Epithelial cell of proximal tubule (primary cell): ENCODE measurements at places on chromosomes 2 and 18.

DNA sequence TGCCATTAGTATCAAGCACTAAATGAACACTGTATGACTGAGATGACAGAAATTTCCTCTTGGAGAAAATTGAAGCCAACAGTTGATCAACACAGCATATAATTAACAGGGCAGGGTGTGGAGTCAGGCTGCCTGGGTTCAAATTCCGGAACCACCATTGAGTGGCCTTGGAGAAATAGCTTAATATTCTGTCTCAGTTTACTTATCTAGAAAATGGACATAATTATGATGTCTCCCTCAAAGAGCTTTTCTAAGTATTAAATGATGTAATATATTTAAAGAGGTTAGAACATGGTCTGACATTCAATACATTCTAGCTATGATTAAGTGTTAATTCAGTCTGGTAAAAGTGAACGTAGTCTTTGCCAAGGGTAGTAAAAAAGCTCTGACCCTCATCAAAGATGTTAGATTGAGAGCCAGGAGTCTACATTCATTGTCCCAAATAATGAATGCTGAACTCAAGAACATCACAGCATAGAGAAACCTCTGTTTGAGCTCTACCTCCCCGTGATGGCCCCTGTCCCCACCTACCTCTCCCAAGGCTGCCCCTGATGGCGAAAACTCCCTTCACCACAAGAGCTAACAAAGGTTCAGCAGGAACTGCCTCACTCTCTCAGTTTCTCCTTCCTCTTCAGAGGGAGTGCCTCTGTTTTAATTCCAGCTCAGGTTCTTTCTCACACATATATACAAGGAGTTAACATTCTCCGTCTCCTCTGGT, 2.7 kb upstream of the VWA3B start:
- DNase-seq = no peak

DNA sequence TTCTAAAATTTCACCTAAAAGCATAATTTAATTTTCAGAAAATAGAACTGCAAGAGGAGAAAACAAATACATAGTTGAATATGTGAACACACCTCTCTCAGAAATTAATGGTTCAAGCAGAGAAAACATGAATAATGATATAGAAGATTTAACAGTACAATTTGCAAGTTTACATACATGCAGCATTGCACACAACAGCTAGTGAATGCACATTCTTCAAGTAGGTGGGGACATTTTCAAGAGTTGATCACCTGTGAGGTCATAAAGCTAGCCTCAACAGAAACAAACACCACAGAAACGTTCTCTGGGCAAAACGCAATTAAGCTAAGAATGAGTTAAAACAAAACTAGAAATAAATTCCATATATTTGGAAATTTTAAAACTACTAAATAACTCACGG, 38.1 kb downstream of the TMEM200C start:
- DNase-seq = no peak

DNA sequence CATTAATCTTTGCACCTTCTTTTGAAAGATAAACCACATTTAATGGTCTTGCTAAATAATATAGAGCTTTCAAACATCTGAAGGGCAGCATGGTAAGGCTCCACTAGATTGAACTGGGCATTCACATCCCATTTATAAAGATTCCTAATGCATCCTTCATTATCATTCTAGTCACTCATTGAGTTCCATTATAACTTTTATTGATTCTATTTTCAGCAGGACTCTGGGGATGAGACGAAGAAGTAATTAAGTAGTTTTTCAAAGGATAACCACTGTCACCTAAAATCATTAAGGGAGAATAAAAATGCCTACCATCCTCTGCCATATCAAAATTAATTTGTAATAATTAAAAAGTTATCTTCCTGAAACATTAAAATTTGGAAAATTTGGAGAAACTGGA, 60.2 kb upstream of the CTNNA2 start:
- DNase-seq = no peak

GRCh38 chr2:3645745-3646389, 12.1 kb upstream of the ALLC start:
- no peak for DNase-seq

DNA sequence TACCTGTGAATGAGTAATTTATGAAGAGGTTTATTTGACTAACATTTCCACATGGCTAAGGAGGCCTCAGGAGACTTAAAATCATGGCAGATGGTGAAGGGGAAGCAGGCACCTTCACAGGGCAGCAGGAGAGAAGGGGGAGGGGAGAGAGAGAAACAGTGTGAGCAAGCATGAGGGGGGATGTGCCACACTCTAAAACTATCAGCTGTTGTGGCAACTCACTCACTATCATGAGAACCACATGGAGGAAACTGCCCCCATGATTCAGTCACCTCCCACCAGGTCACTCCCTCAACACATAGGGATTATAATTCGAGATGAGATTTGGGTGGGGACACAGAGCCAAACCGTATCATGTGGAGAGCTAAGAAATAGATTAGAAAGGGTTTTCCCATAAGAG, 309.0 kb downstream of the RDH14 start:
- DNase-seq = no peak

- no peak for DNase-seq
These were observed 4.8 kb downstream of the TNFRSF11A start for GRCh38 chr18:62329691-62330454.

DNA sequence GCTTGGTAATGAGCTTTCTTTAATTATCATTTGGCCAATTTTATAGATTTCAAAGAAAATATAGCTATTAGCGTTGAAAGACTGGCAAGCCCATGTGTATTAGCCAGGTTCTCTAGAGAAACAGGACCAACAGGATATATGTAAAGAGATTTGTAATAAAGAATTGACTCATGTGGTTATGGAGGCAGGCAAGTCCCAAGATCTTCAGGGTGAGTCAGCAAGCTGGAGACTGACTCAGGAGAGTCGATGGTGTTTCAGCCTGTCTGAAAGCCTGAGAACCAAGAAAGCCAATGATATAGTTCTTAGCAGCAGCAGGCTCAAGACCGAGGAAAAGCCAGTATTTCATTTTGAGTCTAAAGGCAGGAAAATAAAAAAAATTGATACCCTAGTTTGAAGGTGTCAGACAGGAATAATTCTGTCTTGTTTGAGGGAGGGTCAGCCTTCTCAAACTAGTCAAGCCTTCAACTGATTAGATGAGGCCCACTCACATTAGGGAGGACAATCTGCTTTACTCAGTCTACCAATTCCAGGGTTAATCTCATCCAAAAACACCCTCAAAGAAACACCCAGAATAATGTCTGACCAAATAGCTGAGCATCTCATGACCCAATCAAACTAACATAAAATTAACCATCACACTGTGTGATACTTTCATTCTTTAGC, 78.3 kb upstream of the CRIM1 start:
- DNase-seq = peak; percentile 18

- no peak for DNase-seq
These were observed 385.5 kb downstream of the SETBP1 start for GRCh38 chr18:45066210-45066609.

DNA sequence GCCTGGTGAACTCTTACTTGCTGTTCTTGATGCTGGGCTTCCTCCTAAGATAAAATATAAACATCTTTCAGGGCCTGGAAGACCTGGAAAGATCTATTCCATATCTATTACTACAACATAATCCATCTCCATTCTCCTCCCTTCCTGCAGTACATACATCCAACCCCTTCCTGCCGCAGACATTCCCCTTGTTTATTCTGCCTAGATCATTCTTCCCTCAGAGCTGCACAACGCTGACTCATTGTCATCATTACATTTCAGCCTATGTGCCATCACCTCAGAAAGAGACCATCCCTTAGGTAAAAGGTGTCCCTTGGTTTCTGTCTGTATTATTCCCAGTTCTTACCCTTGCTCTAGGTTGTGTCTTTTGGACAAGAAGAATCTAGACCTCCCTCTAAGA, 2.5 kb upstream of the CDH7 start:
- DNase-seq = no peak

- peak; percentile 38 for DNase-seq
These were observed 10.3 kb downstream of the GEMIN6 start for GRCh38 chr2:38788306-38788705.

DNA sequence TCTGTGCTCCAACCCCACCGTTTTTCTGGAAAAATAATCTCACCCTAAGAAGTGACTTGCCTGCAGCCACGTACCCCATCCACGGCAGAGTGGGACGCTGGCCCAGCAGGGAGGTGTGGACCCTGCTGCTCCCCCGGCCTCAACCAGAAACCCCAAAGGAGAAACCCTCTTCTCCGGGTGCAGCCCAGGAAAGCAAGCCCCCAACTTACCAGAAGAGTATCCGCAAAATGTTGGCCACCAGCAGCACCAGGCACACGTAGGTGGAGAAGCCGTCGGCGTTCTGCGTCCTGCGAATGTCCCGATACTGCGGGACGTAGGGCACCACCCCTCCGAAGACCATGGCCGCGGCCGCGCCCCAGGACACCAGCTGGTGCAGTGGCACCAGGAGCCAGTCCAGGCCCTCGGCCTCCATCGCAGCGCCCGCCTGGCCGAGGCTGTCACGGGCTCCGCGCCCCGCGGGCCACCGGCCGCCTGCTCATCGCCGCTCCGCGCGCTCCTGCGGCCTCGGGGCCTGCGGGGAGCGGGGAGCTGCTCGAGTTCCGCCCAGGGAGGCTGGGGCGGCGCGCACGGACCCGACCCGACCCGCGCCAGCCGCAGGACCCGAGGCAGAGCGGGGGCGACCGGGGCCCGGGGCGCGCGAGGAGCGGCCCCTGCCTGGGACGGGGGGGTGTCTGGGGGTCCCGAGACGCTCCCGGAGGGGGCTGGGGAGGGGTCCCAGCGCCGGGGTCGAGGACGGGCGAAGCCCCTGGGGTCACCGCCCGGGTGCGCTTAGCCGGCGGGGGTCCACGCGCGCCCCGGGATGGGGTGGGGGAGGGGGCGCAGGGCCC, 725 bp downstream of the SLC66A2 start:
- no peak for DNase-seq

DNA sequence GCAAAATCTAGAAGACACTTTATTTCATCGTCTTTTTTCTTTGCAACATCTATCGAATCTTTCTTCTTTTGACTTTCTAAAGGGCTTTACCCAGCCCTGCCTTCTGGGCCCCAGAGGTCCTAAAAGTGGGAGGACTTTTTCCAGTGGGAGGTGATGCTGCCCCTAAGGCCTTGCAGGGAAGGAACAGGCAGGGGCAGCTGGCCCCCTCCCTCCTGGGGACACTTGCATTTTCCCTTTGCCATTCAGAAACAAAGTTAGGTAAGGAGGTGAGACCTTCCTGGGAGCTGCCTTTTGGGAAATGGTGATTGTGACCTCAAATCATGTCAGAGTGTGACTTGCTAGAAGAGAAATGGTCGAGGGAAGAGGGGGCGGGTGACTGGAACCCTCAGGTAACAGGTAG, 132.7 kb downstream of the GLI2 start:
- no peak for DNase-seq

DNA sequence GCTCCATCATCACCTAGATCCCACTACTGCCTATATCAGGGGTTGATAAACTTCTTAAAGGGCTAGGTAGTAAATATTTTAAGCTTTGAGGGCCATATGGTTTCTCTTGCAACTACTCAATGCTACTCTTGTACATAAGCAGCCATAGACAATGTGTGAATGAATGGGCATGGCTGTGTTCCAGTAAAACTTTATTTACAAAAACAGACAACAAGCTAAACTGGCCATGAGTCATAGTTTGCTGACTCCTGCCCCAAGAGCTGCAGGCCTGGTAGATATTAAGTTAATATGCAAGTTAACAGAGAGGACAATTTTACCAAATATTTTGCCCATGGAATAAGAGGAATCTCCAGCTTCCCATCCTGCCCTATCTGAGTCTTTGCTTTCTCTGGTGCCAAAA, 29.8 kb upstream of the MYO3B start:
- DNase-seq = no peak

- DNase-seq = no peak
These were observed 25.1 kb upstream of the GPR17 start for GRCh38 chr2:127620866-127621265.

DNA sequence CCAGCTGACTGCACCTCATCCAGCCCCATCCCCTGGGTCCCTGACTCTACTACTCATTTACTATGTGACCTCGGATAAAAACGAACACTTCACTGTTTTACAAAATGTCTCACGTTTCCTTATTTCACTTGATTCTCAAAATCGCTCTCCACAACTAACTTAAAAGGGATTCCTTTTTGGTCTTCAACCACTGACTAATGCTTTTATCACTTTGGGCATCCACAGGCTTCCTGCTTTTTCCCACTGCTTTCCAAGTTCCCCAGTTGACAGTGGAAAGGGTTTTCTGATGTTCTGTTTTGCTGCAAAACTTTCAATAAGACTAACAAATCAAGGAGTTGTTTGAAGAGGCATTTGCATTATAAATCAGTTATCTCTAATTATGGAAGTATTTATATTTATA, 24.1 kb downstream of the EIF2AK3 start:
- no peak for DNase-seq

DNA sequence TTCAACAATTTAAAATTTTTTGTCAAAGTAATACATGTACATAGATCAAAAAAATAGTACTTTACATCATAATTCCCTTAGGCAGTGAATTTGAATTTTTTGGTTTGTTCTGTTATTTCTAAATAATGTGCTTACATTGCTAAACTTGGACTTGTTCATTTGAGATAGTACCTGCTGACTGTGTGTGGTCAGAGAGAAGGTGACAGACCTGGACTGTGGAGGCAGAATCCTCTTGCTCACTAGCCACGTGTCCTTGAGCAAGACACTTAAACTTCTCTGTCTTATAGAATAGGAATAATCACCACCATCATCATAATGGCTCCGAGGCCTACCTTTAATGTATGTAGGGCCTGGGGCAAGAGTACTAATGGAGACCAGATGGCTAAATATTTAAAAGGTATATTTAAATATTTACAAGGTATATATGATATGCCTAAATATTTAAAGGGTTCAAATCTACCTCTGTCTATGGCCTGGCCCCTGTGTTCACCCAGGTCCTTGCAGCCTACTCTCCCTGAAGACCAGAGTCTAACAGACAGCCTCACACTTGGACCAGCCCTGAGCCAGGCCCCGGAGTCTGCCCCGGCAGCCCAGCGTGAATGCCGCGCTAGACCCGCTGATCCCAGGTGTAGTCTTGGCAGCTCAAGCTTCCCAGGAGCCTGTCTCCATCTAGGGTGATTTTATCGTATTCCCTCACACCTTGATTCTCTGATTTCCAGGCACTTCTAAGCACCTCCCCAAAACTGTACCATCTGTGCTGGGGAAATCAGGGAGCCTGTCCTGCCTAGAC, 33.5 kb downstream of the ZNF532 start:
- DNase-seq = no peak

GRCh38 chr18:11664286-11664685, 24.8 kb upstream of the GNAL start:
- no peak for DNase-seq

DNA sequence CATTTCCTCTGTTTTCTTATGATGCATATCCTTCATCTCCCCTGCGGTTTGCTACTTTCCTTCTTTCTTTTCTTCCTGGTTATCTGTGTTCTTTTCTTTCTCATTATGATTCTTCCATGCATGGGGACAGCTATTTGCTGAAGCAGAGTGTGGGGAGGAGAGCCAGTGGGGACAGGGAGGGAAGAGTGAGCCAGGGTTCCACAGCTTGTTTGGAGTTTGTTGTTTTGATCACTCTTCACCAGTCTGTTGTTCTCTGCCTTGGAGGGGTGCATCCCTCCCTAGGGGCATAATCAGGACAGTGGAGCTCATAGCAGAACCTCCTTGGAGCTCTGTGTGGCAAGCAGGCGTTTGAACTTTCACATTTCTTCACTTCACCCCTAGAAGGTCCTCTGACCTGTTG, 68.0 kb downstream of the ADAM23 start:
- no peak for DNase-seq
